ENCODE measurements at places on chromosomes 3 and 15.

DNA sequence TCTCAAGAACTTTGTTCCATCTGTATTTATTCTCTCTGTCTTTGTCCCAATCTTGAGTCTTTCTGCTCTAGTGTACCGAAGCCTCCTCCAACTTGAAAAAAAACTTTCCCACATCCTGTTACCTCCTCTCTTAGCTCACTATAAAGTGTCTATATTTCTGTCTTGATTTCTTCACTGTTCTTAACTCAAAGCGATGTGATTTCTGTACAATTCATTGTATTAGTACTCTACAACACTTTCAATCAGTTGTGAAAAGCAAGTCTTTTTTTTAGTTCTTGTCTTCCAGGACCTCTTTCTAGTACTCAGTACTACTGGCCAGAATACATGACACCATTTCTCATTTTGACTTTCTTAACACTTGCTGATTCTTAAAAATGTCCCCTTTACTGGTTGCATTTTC lies 353.5 kb upstream of the SATB1 start:
- DNase-seq: no peak

DNA sequence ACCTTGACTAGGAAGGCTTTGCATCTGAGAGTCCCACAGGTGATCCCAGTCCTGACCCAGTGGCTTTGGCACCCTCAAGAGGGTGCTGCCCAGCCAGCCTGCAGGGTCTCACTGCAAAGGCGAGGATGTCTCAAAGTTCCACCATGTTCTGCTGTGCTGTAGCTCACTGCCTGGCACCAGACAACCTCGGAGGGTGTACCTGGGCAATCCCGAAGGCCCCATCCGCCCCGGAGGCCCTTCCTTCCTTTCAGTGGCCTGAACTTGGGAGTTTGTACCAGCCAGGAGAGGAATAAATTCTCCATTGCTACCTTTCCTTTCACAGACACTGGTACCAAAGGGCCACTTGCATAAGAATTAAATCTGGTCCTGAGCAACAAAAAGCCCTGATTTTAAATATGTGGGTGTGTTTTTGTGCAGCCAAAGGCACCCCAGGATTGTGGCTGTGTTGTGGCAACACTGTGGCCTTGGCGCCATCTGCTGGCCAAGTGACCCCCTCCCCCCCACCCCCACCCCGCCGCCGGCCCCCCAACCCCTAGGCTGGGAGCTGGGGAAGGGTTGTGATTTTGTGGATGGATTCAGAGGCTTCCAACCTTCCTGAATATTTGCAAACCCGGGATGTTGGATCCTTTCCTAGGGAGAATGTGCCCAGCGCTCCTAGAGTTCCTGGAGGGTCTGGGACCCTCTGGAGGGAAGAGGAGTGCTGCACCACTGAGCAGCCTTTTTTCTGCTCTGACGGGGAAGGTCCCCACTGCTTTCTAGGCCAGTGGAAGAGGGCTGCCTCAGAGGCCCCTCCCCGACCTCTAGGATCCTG lies 9.7 kb upstream of the PTPN23 start:
- DNase-seq: no peak

DNA sequence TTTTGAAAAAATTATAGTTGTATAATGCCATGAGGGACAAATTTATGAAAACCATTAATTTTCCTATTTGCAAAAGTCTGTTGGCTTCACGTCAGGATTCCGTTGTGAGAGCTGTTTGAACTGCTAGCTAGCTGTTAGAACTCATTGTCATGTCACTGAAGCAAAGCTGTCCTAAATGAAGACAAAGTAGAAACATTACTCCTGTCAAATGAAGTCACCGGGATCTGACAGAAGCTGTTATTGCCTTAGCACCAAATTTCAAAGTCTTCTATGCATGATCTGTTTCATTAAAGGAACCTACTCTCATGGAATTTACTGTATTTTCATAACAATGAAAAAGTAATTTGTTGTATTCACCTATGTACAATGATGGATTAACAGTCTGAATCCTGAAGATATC lies 479.8 kb downstream of the PLOD2 start:
- DNase-seq: no peak

DNA sequence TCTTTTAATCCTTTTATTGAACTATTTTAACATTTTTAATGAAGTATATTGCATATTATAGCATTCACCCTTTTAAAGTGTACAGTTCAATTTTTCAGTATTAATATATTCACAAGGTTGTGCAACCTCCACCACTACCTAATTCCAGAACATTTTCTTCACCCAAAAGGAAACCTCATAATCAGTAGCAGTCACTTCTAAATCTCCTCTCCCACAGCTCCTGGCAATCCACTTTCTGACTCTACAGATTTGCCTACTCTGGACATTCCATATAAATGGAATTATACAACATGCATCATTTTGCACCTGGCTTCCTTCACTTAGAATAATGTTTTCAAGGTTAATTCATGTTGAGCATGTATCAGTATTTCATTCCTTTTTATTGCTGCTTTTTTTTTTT lies 55.0 kb upstream of the HRH1 start:
- no peak for DNase-seq

DNA sequence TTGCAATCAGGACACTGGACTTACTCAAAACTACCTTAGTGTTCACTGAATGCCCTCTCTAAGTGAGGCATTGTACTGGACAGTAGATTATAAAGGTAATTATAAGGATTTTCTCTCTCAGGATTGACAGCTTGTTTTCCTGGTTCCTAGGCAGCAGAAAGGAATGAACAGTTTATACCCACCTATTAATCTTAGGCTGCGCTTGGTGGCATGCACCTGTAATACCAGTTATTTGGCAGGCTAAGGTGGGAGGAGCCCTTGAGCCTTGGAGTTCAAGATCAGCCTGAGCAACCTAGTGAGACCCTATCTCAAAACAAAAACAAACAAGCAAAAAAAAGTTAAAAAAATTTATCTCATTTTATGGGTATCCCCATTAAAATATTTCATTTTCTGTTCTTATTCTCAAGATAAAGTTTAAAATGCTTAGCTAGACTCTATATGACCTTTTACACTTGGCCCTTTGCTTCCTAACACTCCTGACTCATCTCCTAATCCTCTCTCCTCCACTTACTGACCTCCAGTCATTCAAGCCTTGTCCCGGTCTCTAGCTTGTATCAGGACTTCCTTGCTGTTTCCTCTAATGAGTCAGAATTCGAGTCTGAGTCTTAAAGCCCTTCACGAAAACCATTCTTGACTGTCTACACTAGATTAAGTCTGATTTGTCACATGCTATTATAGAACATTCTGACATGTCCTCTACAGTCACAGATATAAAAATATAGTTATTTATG lies 348.6 kb downstream of the NLGN1 start:
- no peak for DNase-seq

GRCh38 chr15:67121644-67122605 lies 56.5 kb downstream of the SMAD3 start:
- no peak for DNase-seq

Data from activated naive CD4-positive, alpha-beta T cell (primary cell).